Airway epithelial cell (primary cell): ENCODE measurements at places on chromosomes 4 and X. TPM values are rescaled to one million over a fixed set of nuclear protein-coding genes. Genes with fewer than 3 reads are reported as not detected.

NCAPG gene
- total RNA-seq, result 27.1 and 30.4 TPM in 2 replicates

ZIC3 gene
- not detected in 2 replicates for total RNA-seq

TLR8 gene
- total RNA-seq, result not detected in 2 replicates

ASB5 gene
- total RNA-seq, result not detected in 2 replicates

S100G gene
- not detected in 2 replicates for total RNA-seq

CPZ gene
- total RNA-seq, result 0.14 TPM in 1 of 2 replicates, not detected in the other

PPEF2 gene
- total RNA-seq, result not detected in 2 replicates

EVC2 gene
- total RNA-seq, result 2.8 and 3.5 TPM in 2 replicates

DDX53 gene
- total RNA-seq, result not detected in 2 replicates

RIPPLY1 gene
- total RNA-seq, result not detected in 2 replicates

MCF2 gene
- 0.05 and 0.42 TPM in 2 replicates for total RNA-seq

ADH1A gene
- not detected in 2 replicates for total RNA-seq

FABP2 gene
- not detected in 2 replicates for total RNA-seq

GLRB gene
- total RNA-seq, result 0.42 and 0.78 TPM in 2 replicates

GBA3 gene
- total RNA-seq, result not detected in 2 replicates

USP17L20 gene
- total RNA-seq, result not detected in 2 replicates

ENPEP gene
- 0.07 TPM in 1 of 2 replicates, not detected in the other for total RNA-seq

XPNPEP2 gene
- not detected in 2 replicates for total RNA-seq
